Suppressor macrophage treated with lipopolysaccharide for 4 hours (primary cell): ENCODE measurements at places on chromosomes 1 and 21.
A peak's percentile ranks its signal among the peaks of the same experiment; 100 is the strongest.

- peak; percentile 78 for DNase-seq
Measured at GRCh38 chr1:192904438-192904895, 95.6 kb downstream of the RGS2 start.

DNA sequence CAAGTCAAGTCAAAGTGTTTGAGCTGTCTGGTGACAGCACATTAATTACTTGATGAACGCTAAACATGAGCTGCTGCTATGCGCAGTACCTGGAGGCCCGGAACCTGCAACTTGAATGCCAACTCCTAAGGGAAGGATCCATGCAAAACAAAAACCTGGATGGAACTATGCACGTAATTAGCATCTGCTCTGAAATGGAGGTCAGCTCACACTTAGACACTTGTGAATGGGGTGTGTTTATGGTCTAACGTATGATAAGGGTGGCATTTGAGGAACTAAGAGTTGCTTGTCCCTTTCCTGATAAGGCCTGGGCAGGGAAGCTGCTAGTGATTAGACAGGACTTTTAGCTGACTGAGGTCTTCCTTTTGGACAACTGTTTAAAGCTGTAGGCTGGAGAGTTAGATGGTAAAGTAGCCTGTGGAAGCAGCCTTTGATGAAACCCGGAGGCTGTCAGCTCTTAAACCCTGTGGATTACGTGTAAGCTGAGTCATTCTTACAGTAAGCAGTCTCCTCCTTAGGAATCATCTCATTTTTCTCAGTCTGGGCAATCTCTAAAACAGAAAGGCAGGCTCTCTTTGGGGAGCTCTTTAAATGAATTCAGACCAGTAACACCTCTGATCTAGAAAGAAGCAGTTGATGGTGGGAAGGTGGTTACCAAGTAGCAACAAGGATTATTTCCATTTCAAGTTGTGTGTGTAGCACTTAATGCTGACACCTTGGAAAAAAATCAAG is 6.8 kb downstream of the TENT5C start:
- peak; percentile 57 for DNase-seq

DNA sequence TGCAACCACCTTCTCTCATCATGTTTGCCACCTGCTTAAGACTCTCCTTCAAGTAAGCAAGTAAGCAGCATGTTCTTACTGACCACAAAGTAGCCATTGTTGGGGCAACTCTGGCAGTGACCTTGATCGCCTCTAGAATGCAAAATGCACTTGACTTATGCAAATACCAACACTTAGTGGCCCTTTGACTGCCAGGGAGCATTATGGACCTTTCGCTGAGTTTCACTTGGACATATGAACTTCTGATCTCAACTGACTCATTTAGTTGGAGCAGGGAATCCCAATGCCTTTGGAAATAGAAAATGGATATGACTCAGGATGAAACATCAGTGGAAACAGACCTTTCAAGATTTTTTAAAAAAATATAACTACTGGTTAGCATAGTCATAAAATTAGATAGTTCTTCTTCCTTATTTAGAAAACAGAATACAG is 6.1 kb upstream of the PLA2G5 start:
- DNase-seq = peak; percentile 55

GRCh38 chr1:10299151-10299550 is 88.8 kb downstream of the KIF1B start:
- peak; percentile 69 for DNase-seq

DNA sequence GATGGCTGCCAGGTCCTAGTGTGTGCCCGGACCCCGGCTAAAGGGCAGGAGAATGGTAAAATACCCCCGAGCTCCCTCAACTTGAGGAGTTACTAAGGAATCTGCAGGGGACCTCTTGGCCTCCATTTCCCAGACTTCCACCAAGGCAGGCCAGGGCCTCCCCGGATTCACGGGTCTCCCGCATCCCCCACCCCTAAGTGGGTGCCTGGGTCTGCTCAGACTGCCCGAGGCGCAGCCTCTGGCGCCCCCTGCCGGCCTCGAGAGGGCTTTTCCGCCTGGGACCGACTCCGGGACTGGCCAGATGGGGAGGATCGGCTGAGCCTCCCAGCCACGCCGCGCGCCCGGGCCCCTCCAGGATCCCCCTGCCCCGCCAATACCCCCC is 1.7 kb downstream of the PLEKHG5 start:
- peak; percentile 77 for DNase-seq

DNA sequence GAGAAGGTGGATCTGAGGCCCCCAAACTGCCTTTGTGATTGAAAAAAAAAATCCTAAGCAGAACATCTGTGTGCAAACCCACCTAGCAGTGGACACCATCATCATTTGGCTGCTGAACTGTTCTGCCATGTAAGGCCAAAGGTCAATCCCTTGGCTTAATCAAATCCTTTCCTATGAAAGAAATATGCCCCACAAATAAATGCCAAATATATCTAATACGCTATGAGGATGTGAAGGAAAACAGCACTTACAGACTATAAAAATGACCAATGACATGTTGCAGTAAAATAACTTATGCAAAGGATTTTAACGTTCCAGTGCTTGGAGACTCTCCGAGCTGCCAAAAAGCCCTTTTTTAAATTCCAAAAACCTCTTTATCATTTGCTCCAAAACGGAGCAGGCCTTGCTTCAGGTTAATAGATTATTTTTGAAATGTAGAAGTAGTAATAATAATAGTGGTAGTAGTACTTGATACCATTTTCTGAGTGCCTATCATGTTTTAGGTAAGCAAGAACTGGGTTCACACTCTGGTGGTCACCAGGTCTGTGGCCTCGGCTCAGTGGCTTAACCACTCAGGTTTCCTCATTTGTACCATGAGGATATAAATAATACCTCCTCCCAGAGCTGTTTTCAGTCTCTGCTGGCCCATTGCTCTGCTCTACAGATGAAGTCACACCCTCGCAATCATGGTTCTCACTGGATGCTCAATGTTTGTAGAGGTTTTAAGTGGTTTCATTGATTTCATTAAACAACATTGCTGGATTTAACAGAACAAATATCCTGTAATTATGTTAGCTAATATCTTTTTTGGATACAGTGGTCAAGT is 47.9 kb upstream of the EDEM3 start:
- DNase-seq = no peak

DNA sequence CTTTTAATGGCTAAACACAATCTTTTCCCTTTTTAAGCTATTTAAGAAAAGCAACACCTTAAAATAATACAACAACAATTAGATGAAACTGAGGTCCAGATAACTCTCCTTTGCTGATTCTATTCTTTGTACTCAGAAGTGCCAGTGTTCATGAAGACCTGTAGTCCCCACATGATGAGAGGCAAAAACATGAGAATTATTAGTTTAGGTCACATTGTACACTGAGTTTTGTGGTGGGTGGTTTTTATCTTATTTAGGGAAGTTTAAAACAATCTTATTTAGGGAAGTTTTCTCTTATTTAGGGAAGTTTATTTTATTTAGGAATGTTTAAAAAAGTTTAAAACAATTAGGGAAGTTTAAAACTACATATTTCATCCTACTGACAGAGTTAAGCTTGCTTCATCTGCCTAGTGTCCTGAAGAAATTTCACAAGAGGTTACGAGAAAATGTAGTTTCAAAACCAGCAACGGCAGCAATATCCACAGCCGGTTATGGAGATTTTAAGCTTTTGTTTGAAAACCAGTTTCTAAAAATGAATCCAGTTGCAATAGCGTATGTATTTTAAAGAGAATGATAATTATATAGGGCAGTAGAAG is 7.8 kb upstream of the OR14I1 start:
- DNase-seq = peak; percentile 81

DNA sequence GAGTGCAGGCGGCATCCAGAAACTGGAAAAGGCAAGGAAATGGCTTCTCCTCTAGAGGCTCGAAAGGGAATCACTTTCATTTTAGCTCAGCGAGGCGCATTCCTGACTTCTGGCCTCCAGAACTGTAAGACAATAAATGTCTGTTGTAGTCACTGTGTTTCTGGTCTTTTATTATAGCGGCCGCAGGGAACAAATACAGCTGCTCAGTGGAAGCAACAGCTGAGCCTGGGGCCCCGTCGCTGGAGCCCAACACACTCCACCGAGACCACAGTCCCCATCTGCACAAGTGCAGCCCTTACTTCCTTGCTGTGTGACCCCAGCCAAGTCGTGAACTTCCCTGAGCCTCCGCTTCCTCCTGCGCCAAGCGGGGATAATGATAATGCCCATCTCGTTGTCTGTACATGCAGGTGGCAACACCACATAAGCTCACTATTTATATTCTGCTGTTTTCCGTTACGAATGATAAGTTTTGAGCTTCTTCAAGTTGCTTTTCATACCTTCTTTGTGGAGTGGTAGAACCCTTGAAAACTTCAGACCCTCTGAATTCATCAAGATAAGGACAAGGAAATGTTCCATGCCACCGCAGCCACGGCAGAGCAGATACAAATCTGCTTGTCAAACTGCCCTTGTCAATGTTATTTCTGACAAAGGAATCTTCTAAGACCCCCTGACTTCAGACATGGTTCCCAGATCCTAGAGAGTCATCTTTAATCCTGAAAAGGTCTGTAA is 3.2 kb upstream of the LAPTM5 start:
- DNase-seq = no peak

- DNase-seq = no peak
Measured at GRCh38 chr1:81409262-81409661, 391.5 kb upstream of the ADGRL2 start.

- peak; percentile 87 for DNase-seq
Measured at GRCh38 chr1:24909388-24909898, 20.6 kb downstream of the RUNX3 start.

DNA sequence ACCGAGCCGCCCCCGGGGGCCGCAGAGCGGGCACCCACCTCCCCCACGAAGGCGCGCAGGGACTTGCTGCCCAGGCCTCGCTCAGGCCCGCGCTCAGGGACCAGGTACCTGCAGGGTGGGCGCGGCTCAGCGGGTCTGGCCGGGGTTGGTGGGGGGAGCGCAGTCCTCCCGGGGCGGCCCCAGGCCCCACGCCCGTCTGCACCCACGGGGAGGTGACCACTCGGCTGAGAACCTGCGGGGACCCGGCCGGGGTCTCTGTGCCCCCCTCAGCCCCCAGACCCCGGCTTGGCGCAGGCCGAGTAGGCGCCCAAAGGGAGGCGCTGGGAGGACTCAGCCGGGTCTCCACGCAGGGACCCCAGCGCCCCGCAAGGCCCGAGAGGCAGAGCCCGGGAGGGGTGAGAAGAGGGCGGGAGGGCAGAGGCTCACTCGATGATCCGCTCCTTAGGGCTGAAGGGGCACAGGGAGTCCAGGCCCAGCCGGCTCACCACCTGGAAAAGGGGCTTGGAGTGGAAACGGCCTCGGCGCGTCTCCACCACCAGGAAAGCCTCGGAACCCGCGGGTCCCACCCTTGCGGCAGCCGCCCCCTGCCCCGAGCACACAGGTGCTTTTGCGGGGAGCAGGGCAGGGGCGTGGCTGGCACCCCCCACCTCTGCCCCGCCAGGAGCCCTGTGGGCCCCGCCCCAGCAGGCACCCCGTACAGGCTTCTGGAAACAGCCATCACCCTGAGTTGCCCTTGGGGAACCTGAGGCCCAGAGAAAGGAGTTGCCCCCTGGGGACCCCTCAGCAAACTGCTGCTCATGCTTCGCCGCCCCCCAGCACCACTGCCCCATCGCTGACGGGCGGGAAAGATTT is 9.3 kb downstream of the FTCD start:
- DNase-seq = no peak

GRCh38 chr1:236175642-236176336 is 33.5 kb downstream of the GPR137B start:
- DNase-seq = no peak

- no peak for DNase-seq
Measured at GRCh38 chr1:75132242-75132811, 1.9 kb upstream of the LHX8 start.

DNA sequence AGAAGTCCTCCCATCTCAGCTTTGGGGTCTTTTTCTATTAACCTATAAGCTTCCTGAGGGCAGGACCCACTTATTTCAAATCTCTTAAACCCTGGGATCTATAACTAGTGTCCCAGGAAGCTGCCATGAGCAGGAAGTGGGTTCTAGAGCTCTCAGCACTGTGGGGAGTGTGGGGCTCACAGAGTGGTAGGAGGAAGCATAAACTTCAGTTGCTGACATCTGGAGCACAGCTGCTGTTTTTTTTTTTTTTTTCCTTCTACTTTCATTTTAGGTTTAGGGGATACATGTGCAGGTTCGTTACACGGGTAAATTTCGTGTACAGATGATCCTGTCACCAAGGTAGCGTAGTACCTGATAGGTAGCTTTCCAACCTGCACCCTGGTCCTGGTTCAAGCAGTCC is 59.3 kb downstream of the AK4 start:
- DNase-seq = no peak

GRCh38 chr1:175839779-175840669 is 96.6 kb upstream of the TNR start:
- DNase-seq = no peak

- DNase-seq = no peak
Measured at GRCh38 chr1:196380316-196380715, 227.9 kb downstream of the KCNT2 start.

DNA sequence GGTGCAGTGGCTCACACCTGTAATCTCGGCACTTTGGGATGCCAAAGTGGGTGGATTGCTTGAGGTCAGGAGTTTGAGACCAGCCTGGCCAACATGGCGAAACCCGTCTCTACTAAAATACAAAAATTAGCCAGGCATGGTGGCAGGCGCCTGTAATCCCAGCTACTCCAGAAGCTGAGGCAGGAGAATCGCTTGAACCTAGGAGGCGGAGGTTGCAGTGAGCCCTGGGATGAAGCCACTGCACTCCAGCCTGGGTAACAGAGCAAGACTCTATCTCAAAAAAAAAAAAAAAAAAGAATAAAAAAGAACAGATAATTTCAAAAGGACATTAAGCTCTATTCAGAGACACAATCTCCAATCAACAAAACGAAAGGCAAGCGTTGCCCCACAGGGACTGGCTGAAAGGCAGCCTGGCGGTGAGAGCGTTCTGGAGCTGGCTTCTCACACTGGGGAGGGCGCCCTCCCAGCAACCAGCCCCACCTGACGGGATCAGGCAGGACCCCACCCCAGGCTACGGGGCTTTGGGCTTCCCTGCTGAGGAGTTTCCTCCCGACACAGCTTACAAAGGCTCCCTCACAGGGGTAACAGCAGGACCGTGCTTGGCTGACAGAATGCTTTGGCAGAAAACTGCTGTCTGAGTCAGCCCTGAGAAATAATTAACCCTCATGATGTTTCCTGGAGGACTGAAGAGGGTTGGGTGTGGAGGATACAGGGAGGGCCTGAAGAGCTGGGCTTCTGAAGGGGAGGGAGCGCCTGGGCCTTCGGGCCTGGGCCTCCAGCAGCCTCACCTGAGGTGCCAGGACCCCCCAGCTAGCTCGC is 31.1 kb upstream of the SRP9 start:
- no peak for DNase-seq

DNA sequence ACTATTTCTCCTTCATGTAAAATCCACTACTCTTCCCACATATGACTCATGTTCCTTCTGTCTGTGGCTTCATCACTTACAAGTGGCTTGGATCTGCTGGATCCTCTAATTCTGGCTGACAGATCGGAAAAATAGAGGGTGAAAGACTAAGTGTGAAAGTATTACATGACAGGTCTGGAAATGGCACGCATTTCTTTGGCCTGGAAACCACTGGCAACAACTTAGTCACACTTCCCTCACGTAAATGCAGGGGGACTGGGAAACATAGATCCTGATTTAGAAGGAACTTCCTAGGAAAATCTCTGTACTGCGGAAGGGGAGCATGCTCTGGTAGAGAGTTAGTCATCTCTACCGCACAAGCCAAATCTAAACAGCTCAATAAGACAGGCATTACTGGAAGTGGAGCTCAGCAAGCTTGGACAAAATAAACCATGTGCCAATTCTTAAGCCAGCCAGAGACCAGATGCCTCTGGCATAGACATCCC is 305.4 kb upstream of the PTBP2 start:
- peak; percentile 1 for DNase-seq

GRCh38 chr1:56196839-56197238 is 382.5 kb downstream of the PLPP3 start:
- DNase-seq = no peak
